GM06990 (cell line): ENCODE measurements at places on chromosomes 1 and 21.

GRCh38 chr21:37484535-37485474, 118.2 kb downstream of the DYRK1A start:
- DNase-seq, result no peak

DNA sequence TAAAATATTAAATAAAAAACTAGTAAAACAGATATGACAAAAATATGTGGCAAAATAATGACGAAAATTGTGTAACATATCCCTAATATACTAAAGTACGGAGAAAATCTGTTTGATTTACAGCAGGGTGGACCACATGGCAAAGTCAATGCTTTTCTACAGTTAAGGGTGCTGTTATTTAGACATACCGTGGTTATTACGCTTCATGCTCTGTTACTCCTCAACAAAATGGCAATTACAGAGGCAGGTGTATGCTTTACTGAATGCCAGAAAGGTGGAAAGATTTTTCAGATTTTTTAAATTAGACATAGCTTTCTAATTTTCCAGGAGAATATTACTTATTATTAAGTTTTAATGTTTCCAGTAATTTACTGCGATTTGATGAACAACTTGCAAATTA, 343.9 kb upstream of the DPYD start:
- no peak for DNase-seq

DNA sequence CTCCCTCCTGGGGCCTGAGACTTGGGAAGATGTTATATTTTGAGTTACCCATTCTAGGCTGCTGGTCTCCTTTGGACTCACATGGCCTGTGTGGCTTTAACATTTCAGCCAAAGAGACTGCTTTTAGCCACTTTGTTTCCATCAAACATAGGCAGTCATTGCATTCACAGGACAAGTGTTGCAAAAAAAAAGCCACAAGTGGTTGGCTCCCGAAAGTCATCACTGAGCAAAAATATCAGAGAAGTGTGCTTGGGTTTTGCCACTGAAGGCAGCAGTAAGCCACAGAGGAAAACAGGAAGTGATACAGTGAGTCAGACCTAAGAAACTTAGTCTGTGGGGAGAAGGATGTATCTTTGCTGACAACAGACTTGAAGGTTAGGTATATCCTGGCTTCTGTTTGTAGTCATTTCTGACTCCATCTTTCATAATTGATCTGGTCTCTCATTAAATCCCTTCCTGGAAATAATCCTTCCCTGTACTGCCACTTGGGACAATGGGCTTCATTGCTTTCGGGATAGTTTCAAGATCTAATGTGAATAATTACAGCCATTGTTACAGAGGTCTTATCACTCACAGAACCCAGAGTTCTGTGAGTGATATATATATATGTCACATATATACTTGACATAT, 80.9 kb downstream of the COLGALT2 start:
- peak; percentile 71 for DNase-seq

- DNase-seq, result no peak
Observed at GRCh38 chr1:8562881-8563865, 245.3 kb downstream of the SLC45A1 start.

DNA sequence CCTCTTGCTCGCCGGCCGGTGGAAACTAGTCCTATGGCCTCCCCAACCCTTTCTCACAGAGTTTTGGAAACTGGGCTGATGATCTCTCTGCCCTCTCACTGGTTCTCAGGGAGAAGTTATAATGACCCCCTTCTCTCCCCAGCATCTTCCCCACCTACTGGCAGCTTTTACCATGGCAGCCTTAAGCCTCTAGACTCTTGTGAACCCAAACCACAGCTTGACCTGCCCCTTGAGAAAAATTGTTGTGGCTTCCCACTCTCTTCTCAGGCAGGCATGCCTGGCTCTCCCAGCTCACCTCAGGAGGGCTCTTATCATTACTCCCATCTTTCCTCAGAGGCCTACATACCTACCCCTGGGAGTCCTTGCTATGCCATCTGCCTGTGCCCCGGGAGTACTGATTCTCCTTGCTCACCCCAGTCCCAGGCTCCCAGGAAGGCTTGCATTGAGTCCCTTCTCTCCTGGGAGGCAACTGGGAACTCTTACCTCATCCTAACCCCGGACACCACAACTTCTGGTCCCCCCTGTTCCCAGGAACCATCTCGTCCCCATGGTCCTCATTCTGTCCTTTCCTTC, 1.6 kb downstream of the NSUN4 start:
- DNase-seq, result no peak

- no peak for DNase-seq
Observed at GRCh38 chr1:105386489-105386888, 1636.8 kb downstream of the AMY1C start.

DNA sequence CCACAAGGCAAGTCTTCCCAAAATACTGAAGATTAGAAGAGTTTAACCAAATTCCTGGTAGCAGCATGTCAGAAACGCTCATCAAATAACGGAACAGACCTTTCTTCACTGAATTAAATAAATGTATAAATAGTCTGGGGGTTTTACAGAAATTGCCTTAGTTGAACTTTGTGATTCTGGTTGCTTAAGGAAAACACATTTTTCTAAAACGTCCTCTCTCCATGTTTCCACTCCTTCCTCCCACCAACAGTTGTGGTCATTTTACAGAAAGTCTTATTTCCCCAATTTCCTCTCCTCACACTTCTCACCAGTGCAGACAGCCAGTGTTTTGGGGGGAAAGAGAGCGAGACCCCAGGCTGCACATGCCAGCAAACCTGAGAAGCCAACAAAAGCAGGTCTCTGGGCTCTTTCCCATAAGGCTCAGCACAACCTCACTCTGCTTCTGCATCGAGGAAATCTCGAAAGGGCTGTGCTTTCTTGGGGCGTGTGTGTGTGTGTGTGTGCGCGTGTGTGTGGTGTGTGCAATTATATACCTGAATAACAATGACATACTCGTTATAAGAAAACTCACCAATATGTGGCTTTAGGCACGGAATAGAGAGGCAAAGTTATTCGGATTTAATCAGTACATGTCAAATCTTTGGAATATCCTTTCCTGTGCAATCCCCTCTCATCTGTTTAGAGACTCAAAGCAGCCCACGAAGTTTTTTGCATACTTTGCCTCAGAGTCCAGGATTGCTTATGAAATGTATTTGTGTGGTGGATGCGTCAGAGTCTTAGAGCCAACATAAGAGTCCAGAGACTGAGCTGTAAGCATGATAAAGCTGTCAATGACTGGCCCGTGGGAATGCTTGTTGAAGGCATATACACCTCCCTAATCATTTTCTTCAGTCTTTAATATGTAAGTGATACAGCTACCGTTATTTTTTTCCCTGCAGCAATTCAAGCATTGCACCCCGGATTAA, 2.0 kb downstream of the KCNJ15 start:
- DNase-seq, result no peak

DNA sequence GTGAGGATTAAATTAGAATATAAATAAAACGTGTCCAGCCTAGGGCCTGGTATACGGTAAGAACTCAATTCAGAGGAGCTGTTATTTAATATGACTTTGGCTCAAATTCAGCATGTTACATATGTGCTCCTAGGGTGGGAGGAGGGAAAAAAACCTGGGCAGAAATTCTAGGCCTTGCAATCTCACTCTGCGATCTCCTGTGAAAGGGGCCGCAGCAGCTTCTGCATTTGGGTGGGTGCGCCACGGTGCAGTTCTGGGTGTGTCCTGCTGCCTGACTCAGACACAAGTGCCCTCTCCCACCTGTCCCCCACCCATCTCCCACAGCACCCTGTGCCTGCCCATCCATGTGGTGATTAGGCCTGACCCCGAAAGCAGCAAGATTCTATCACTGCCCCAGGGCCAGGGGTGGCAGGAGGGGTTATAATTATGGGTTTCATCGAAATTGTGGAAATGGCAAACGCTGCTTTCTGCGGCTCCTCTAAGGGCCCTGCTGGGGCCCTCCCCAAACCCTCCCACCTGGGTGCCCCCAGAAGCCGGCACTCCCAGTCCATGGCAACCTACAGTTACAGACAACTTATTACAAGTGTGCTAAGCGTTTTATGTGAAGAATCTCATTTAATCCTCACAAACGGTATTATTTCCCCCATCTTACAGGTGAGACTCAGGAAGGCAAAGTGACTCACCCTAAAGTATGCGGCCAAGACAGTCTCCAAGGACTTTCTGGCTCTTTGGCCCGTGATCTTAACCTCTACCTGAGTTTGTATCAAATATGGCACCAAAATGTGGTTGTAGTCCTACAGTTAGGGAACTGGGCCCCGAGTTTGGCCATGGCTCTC, 25.5 kb upstream of the GRHL3 start:
- DNase-seq, result no peak
